T-helper 2 cell (primary cell): ENCODE measurements at places on chromosomes 4 and X.

DNA sequence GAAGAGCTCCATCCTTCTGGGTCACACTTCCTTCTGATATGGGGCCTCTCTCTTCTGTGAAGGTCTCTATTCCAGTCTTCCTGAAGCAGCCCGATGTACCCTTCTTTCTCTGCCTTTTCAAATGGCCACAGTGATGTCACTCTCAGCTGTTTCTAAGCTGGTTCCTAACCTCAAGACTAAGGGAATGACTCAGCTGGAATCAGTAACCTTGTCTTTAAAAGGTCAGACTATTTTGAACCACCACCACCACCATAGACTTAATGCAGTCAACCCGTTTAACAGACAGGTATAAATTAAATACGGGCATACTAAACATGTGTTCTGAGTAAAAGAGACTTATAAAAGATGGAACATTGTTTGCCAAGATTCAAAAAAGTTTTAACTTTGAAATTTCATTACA is 121.0 kb downstream of the PPA2 start:
- DNase-seq = no peak

- no peak for DNase-seq
These were observed 187.7 kb upstream of the HCCS start for GRCh38 chrX:10923466-10923865.

DNA sequence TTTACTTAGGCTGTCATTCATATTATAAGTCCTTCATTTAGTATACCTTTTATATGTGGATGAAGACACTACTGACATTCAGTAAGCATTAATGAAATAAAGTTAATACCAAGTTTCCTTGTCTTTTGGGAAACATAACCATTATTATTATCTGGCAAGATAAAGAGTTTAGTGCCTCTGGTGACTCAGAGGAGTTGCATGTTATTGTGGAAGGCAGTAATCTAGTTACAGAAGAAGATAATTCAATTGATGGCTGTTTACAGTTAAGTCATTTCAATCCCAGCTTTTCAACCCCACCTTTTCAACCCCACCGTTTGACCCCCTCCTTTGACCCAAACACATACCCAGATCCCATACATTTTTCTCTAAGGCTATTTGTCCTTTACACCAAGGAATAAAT is 143.8 kb downstream of the FANCB start:
- DNase-seq = no peak

GRCh38 chr4:155371432-155372043 is 5.2 kb downstream of the MAP9 start:
- no peak for DNase-seq

- peak; percentile 7 for DNase-seq
These were observed 17.8 kb downstream of the ZNF81 start for GRCh38 chrX:47854474-47854873.

DNA sequence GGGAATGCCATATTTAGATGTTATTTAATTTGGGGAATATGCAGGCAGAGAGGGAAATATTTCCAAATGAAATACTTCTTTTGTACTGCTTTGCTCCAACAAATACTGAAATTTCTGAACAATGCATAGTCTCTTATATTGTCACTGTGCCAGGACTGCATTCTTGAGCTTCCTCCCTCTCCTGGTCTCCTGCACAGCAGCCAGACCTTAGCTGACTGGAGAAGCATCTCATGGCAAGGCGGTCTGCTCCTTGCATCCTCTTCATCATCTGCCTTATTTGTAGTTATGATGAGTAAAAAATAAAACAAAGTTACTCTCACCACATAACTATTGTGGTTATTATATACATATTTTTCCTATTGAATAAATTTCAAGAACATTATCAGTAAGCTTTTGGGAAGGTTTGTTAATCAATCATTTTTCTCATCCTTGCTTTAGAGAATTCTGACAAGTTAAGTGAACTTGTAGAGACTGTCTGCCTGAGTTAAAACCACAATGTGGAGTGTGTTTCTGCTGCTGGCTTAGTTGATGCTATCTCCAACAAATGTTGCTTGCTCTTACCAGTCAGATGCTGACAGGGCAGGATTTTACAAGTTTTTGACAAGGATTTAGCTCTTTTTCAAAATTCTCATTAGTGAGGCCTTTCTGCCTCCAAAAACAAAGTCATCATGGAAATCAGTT is 153.6 kb downstream of the SOWAHB start:
- no peak for DNase-seq

DNA sequence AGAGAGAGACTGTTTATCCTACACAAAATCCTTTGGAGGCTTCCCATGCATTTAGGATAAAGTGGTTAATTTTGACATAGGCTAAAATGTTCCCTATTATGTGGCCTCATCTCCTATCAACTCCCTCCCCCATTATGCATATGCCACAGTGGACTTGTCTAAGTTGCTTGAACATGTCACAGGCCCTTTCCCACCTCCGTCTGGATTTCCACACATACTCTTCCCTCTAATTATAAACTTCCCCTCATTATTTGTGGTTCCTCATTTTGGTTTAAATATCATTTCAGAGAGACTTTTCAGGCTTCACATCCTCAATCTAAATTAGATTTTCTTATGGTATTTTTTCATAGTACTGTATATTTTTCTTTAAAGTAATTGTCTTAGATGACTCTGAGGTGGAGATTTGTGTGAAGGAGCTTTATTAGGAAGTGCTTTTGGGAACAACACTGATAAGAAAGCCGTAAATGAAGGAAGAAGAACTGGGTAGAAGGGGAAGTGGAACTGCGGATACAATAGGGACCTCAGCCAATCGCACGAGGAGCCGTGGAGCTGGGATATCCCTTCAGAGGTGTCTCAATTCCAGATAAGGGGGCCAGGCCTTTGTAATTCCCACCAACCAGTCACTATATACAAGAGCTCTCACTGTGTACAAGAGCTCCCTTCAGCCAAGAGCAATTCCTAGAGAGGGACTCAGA is 7.9 kb downstream of the C4orf17 start:
- no peak for DNase-seq

DNA sequence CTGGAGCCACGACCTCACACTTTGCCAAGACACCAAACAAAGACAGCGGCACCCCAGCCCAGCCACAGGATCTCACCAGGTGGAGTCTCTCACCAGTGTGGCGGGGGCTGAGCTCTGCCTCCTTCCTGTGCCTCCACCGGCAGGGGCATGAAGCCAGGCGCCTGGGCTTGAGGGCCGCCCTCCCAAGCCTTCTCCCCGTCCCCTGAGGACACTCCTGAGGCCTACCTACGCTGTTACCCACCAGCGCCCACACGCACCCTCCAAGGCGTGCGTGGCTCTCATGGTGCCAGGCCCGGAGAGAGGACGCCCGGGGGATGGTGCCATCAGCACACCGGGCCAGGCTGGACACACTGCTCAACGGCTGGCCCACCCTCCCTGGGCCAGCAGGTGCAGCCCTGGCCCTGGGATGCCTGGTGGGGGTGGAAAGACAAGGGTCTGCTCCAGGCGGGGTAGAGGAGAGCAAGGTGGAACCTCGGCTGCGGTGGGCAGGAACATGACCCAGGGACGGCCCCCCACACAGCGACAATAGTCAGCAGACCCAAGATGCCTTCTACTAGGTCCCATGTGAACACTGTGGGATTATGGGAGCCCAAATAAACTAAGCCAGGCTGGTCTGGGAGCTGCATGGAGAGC is 22.1 kb downstream of the NELFA start:
- no peak for DNase-seq

DNA sequence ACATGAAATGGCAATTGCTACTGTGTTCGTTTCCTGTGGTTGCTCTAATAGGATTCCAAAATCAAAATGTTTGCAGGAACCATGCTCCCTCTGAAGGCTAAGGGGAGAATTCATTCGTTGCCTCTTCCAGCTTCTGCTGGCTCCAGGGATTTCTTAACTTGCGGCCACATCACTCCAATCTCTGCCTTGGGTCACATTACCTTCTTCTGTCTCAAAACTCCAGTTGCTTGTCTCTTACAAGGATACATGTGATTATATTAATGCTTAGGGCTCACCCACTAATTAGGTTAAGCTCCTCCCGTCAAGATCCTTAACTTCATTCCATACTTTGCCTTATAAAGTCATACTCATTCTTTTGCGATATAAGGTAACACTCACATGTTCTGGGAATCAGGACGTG is 208.4 kb downstream of the RBM46 start:
- DNase-seq = no peak

GRCh38 chrX:24513416-24513815 is 48.3 kb downstream of the PDK3 start:
- peak; percentile 91 for DNase-seq

- no peak for DNase-seq
These were observed 119.7 kb downstream of the NFKB1 start for GRCh38 chr4:102620697-102621497.

GRCh38 chrX:77675986-77676385 is 110.0 kb downstream of the ATRX start:
- no peak for DNase-seq

DNA sequence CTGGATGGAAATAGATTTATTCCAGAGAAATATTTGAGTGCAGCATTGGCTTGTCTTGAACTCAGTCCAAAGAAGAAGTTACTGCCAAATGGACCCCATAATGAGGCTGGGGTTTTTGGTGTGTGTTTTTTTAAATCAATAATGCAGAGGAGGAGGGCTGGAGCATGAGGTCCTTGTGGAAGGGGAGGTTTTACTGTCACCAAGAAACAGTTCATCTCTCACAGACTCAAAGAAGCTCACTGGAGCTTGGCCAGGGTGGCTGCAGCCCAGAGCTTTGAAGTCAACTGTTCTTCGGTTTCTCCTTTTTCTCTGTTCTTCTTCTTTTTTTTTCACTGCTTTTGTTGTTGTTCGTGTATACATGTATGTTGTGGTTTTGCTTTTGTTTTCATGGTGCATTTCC is 377.7 kb downstream of the FBXW7 start:
- DNase-seq = no peak

DNA sequence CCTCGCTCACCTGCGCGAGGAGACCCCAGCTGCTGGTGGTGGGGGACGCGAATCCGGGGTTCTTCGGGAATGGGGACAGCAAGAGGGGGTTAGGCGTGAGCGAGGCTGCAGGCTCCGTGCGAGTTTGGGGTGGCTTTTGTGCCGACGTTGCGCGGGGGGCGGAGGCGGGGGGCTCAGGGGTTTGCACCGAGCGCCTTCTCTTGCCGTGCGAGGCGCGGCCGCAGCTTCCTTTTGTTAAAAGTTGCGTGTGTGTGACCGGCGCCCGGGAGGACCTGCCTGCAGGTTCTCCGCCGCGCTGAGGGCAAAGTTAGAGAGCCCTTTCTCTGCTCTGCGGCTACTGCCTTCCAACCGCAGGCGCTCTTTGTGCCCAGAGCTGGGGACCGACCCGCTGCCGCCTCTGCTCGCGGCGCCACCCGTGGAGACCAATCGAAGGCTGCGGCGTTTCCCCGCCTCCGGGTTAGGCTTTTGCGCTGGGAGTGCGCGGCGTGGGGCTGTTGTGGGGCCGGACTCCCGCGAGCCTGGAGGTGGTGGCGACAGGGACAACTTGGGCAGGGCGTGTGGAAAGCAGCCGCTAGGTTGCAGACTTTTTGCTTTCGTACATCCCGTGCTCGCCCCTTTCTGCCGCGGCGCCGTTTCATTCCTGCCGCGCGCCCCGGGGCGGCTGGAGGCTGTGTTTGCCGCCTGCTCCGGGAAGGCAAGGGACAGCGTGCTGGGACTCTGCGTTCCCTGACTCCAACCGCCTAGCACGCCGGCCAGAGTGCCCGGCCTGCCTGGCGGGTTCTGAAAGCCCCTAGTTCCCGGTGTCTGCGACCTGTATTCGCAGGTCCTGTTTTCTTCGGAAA is 716 bp downstream of the KIT start:
- DNase-seq = peak; percentile 26

- no peak for DNase-seq
These were observed 92.7 kb downstream of the TBL1X start for GRCh38 chrX:9557521-9557920.

GRCh38 chrX:108285356-108285755 is 152.9 kb downstream of the COL4A6 start:
- DNase-seq = no peak

DNA sequence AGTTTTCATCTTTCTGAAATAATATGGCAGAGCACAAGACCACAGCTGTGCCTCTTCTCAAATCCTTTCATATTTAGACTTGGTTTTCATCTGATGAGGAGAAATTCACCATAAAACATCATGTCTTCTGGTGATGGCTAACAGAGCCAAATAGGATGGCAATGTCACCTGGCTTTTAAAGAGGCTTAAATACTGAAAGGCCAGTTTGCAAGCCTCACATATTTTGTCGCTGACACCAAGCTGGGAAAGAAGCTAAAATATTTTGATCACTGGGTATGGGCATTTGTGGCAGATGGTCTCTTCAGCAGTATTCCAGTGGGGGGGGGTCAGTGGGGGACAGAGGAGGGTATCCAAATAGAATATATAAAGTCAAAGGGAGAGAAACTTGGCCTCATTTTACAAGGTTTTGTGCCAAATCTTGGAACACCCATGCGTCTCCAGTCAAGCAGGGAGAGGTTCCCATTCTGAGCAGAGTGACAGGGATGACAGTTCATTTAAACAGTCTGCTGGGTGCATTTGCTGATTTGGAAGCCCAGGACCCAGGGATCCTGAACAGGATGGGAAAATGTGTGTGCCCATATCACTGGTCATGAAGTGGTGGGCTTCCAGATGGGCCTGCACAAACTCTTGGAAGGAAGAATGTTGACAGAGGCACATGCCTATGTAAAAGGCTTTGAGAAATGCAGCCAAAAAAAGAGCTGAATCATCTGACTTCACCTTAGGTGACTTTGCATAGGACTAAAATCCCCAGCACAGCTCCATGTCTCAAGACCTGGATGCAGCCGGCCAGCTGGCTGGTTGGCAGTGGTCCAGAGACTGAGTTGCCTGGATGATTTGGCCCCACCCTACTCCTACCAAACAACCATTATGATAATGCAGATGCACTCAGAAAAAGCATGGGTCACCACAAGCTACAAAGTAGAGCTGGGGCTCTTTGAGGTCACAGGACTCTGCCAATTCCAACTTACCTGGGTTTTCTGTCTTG is 484.4 kb upstream of the NR3C2 start:
- no peak for DNase-seq

GRCh38 chr4:52659722-52660261 is 691 bp upstream of the USP46 start:
- DNase-seq = no peak

GRCh38 chr4:17494258-17495190 is 17.4 kb downstream of the QDPR start:
- DNase-seq = no peak

- no peak for DNase-seq
These were observed 35.8 kb upstream of the DYNLT3 start for GRCh38 chrX:37883196-37883595.

GRCh38 chr4:85708468-85708867 is 233.5 kb downstream of the ARHGAP24 start:
- no peak for DNase-seq

DNA sequence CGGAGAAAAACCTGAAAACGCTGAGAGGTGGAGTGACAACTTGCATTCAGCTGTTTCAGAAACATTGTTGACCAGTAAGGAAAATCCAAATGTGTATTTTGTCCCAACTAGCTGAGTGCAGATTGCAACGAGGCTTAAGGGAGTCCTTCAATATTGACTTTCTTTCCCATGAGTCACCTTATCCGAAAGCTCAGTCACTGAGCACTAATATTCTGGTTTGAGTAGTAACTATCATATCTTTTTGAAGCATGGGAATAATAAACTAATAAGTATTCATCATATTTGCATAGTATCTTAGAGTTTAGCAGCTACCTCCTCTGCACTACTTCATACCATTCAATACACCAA is 604.3 kb downstream of the PACRGL start:
- no peak for DNase-seq
